ENCODE measurements at places on chromosomes 3 and 15.

GRCh38 chr15:68935400-68935937 lies 5.1 kb downstream of the SPESP1 start:
- no peak for DNase-seq

- no peak for DNase-seq
These were observed 47.8 kb upstream of the TMEM158 start for GRCh38 chr3:45273681-45274515.

DNA sequence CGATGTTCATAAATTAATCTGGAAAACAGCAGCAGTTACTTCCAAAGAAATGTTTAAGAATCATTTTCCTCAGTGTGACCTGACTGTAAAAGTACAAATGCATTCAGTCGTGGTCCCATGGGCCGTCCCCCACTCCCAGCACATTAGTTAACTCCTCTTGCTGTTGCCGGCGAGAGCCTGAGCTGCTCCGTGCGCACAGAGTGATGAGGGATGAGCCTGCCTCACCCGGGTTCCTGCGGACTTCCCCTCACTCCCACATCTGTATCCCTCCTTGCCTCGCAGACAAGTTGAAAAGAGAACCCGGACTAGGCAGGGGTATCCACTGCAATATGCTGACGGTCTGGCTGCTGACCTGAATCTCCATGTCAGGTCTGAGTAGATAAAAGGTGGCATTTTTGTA lies 861.7 kb upstream of the NR2F2 start:
- no peak for DNase-seq

DNA sequence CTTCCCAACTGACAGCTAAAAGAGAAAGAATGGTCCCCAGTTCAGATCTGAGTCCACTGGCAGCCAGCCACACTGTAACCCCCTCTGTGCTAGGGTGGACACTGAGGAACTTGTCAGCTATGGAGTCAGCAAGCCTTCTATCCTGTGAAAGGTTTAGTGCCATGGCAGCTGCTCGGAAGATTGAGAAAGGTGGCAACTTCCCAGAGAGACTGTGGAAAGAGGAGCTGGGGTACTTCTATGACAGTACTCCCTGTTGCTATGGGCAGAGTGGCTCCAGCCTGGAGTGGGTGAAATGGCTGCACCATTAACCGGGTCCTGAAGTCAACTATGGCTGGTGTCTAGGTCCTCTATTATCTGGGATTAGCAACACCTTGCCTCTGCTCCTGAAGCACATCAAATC lies 447.2 kb downstream of the EPHB1 start:
- no peak for DNase-seq

DNA sequence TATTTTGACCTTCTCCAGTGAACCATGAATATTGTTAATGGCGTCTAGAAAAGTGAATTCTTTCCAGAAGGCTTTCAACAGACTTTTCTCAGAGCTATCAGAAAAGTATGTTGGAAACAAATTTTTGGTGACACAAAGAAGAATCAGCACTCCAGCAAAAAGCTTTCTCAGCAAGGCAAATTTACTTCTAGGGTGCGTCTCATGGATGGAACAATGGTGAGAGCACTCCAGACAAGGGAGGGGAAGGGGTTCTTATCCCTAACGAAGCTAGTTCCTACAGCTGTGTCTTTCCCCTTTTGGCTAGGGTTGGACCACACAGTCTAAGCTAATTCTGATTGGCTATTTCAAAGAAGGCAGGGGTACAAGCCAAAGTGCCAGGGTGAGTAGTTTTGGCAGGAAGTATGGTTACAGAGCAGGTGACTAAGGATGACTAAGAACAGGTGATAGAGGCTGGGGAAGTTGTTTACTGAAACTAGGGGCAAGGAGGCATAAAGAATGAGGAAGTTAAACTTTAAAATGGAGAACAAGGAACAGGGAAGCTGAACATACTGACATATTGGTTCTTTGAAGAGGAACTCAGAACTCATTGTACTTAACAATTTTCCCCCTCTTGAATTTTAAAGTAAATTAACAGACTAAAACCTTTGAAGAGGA lies 959.8 kb downstream of the NAALADL2 start:
- DNase-seq = no peak

GRCh38 chr3:132679911-132680310 lies 19.8 kb downstream of the UBA5 start:
- DNase-seq = no peak

GRCh38 chr3:13524979-13525669 lies 23.8 kb upstream of the FBLN2 start:
- DNase-seq = no peak

- no peak for DNase-seq
These were observed 114.3 kb upstream of the UBE2E1 start for GRCh38 chr3:23691357-23691895.

- no peak for DNase-seq
These were observed 93.9 kb downstream of the PCCB start for GRCh38 chr3:136343873-136344555.

DNA sequence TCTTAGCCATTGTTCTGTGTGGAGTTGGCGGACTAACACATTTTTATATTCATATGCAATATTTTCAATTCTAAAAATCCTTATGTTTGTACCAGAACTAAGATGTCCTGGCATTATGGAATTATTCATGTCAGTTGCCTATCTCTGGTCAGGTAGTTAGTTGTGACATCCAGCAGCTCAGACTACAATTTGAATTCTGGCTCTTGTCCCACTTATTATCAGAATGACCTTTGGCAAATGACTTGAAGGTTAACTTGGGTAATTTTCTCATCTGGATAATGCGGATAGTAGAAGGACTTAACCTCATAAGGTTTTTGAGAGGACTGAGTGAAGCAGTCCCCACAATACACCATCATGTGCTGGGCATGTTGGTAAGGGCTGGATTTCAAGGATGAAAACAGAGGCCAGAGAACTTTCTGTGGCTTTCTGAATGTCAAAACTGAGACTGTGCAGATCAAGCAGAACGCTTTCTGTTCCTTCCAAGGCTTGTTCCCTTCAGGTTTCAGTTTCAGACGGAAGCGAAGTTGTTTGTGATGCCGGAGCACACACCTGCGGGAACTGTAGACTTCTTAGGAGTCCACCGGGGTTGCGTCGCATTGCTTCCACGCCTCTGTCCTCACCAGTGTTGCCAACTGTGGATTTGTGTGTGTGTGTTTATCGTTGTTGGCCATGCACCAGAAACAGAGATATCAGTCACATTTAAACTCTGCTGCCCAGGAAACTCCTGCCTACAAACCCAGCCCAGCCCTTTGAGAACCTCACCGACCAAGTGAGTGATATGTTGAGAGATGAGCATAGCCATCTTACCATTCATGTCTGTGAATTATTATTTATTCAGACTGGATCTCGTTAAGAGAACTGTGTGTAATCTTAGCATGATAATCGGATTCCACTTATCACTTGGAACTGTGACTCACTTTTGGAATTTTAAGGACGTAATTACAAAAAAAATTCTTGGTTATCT lies 76.0 kb downstream of the PTPRG start:
- DNase-seq = no peak

DNA sequence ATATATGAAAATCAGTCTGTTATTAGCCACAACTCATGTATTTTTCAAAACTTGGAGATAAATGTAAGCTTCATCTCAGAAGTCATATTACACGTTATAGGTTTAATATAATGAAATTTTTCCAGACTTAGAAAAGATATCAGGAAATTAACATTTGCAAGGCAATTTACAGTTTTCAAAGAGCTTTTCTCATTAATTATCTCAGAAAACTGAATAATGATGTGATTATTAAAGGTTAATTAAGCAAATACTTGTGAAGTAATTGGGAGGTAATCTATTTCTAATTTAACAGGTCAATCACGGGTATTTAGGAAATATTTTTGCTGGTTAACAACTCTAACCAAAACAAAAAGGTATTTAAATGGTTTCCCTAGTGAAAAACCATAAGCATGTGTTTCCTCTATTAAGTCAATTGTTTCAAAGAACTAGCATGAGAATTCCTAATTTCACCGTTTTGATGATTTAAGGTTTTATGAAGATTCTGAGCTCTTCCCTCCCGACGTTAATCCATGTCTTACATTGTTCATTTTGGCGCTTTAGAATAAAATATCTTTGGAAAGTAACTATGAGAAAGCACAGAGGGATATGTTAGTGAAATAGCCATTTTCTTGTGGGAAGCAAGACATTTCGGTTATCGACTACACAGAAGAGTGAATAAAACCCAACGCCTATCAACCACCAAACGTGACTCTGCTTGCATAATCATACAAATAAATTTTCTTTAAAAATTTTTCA lies 1.5 kb upstream of the NEO1 start:
- DNase-seq = no peak

DNA sequence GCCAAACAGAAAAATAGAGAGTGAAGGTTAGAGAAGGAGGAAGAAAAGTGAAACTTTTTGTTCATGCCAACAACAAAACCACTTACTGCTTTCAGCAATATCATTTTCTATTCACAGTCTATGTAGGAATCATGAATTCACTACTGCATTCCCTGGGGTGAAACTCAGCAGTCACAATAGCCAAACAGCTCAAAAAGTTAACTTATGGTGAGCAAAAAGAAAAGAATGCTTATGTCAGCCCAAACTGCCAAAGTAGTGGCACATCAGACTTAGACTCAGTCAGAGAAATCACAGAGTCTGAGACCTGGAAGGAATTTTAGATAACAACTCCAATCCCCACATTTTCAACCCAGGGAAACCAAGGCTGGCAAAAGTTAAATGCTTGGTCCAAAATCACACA lies 238.7 kb upstream of the TMCO5A start:
- DNase-seq = no peak

DNA sequence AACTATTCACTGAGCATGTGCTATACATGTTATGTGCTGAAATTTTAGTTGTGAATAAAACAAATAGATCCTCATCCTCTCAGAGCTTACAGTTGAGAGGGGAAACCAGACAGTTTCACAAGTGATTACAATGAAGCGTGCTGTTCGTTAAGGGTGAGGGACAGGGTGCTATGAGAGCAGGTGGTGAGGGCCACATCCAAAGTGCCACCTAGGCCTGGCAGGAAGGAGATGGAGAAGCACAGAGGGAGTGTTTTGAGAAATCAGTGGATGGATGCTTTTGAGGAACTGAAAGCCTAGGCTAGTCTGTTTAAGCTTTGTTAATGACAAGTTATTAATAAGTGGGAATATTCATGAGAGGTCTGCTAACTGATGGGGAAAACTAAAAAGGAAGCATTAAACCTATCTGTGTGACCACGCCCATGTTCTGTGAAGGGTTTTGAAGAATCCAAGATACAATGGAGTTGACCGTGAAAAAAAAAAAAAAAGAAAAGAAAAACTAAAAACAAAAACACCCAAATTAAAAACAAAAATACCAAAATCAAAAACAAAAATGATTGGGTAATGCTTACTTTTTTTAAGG lies 7.3 kb downstream of the MCTP2 start:
- DNase-seq = peak; percentile 43

- no peak for DNase-seq
These were observed 26.5 kb downstream of the RPLP1 start for GRCh38 chr15:69479081-69479480.

- DNase-seq = no peak
These were observed 77.6 kb upstream of the POMGNT2 start for GRCh38 chr3:43183456-43183855.

DNA sequence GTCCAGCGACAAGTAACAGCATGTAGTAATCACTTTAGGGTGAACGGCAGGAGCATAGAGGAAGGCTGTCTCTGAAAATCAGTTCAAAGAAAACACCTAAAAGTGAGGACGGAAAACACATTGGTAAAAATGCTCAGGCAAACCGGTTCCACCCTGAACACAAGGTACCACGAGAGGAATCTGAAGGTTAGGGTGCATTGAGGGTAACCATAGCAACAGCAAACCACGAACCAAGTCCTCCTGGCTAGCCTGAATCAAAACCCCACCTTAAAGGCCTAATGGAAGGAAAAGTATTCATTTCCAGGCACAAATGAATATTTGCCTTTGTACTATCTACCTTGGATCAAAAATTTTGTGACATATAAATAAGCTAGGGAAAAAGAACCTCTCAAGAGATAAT lies 315.0 kb downstream of the OCA2 start:
- DNase-seq = no peak

- peak; percentile 35 for DNase-seq
These were observed 175.5 kb downstream of the CFAP20DC start for GRCh38 chr3:58874248-58874741.

DNA sequence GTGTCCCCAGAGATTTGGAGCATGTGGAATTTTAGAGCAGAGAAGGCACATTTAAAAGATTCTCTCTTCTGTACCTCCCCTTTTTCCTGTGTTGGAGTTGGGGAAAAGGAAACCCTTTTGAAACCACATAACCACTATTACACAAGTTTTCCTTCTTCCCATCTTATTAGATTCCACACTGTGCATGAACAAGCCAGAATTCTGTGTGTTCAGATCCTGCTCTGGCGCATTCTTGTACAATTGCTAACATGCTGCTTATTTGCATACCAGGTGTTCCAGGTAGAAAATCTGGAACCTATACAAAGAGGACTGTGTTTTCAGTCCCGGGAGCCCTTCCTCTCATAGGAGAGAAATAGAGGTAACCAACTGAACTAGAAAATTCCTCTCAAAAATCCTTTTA lies 2.6 kb upstream of the CIB2 start:
- no peak for DNase-seq

DNA sequence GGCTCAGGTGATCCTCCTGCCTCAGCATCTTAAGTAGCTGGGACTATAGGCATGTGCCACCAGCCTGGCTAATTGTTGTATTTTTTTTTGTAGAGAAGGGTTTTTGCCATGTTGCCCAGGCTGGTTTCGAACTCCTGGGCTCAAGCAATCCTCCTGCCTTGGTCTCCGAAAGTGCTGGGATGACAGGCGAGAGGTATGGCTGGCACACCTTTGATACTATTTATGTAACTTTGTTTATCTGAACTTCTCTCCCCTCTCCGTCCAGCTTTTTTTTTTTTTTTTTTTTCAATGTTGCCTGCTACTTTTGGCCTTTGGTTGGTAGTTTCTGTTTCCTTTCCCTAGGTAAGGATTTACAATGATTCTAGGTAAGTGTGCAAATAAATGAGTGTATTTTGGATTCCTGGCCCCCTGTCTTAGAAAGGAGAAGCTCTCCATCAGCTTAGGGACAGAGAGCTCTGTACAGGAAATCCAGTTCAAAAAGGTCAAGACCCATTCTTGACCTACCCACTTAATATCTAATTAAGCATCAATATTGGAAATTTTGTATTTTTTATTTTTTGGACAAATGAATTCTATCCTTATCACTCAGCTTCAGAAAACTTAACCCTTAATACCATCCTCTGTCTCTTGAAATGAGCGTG lies 6.8 kb downstream of the ARL6IP5 start:
- DNase-seq = no peak

DNA sequence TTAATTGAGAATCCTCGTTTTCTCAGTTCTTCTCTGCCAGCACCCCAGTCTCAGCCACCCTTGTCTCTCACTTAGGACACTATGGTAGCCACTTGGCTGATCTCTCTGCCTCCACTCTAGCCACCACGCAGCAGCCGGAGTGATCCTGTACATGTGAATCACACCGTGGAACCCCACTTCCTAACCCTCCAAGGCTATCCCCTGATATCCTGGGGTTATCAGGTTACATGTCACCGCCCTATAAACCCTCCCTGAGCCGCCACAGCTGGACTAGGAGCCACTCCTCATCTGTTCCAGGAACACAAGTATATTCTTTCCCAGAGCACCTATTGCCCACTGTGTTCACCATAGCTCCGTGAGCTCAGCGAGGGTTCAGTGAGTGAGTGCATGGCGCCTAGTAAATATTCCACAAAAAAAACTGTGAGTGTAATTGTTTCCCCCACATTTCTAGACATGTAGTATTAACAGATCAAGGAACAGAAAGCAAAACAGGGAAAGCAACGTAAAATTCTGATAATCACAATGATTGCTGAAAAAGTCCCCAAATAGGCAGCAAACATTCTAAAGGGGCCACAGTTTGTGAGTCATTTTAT lies 661 bp upstream of the PARP14 start:
- peak; percentile 17 for DNase-seq

- DNase-seq = no peak
These were observed 104.2 kb upstream of the PRR23E start for GRCh38 chr3:127088511-127089351.

- DNase-seq = no peak
These were observed 915 bp upstream of the APH1B start for GRCh38 chr15:63276342-63277037.
